ENCODE measurements at places on chromosomes 2 and 18. TPM values are rescaled to one million over a fixed set of nuclear protein-coding genes. Genes with fewer than 3 reads are reported as not detected.

GRCh38 chr18:70368903-70369302 is 80.1 kb downstream of the SOCS6 start:
- H3K36me3 ChIP-seq, result no peaks in the 10 kb centered on the region
- DNase-seq, result no peak
- H3K27ac ChIP-seq, result no peak overlapping the region
- H3K27me3 ChIP-seq, result no peaks in the 10 kb centered on the region

- H3K27ac ChIP-seq, result peak overlapping the region; percentile 83
- DNase-seq, result peak; percentile 90
- peaks cover 50% of the 10 kb centered on the region for H3K4me1 ChIP-seq
- H3K36me3 ChIP-seq, result no peaks in the 10 kb centered on the region
- peak overlapping the region; percentile 21 for H3K4me3 ChIP-seq
These were observed 123.2 kb downstream of the SMAD7 start for GRCh38 chr18:48827291-48828193.

GRCh38 chr18:46247942-46248341 is 143.8 kb downstream of the HAUS1 start:
- no peaks in the 10 kb centered on the region for H3K27me3 ChIP-seq
- no peaks in the 10 kb centered on the region for H3K4me1 ChIP-seq
- H3K27ac ChIP-seq, result no peak overlapping the region

EDAR gene
- total RNA-seq, result not detected

TEX44 gene
- total RNA-seq, result not detected

IL36B gene
- not detected for total RNA-seq

GRCh38 chr2:205751569-205752031 is 69.3 kb downstream of the NRP2 start:
- H3K36me3 ChIP-seq, result no peaks in the 10 kb centered on the region
- peaks cover 9% of the 10 kb centered on the region for H3K4me1 ChIP-seq
- H3K27ac ChIP-seq, result no peak overlapping the region
- no peak overlapping the region for H3K4me3 ChIP-seq
- no peaks in the 10 kb centered on the region for H3K27me3 ChIP-seq

DNA sequence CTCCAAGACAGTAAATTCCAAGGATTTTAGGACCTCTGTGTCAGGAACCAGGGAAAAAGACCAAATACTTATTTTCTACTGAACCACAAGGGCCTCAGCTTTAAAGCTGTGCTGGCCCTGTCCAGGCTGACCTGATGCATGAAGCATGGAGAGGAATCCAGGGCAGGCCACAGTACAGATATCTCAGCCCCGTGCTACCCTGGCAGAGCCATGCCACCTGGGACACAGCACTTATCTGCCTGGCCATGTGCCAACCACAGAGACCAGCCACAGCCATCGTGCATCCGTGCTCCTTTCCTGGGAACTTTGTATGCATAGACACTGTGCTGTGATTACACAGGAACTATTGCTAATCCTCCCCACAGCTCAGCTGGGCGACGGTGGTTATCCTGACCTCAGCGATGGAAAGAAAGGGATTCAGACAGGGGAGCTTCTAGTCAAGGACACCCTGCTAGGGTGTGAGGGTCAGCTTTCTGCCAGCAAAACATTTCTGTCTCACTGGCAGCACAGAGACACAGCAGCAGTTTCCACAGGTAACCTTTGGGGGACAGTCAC is 687.4 kb upstream of the ID2 start:
- peaks cover 15% of the 10 kb centered on the region for H3K4me1 ChIP-seq
- no peak overlapping the region for H3K4me3 ChIP-seq
- no peaks in the 10 kb centered on the region for H3K27me3 ChIP-seq
- no peak overlapping the region for H3K27ac ChIP-seq

GRCh38 chr2:223214394-223215253 is 162.6 kb downstream of the KCNE4 start:
- no peaks in the 10 kb centered on the region for H3K4me1 ChIP-seq
- H3K27me3 ChIP-seq, result no peaks in the 10 kb centered on the region
- DNase-seq, result no peak
- no peak overlapping the region for H3K27ac ChIP-seq
- H3K36me3 ChIP-seq, result no peaks in the 10 kb centered on the region

GRCh38 chr2:46866770-46867246 is 48.8 kb downstream of the MCFD2 start:
- no peaks in the 10 kb centered on the region for H3K4me1 ChIP-seq
- DNase-seq, result no peak
- H3K27ac ChIP-seq, result no peak overlapping the region
- no peaks in the 10 kb centered on the region for H3K36me3 ChIP-seq
- H3K27me3 ChIP-seq, result no peaks in the 10 kb centered on the region

- peaks cover 45% of the 10 kb centered on the region for H3K27me3 ChIP-seq
- H3K36me3 ChIP-seq, result no peaks in the 10 kb centered on the region
- DNase-seq, result no peak
- peaks cover 35% of the 10 kb centered on the region for H3K4me1 ChIP-seq
- no peak overlapping the region for H3K27ac ChIP-seq
These were observed 1.3 kb downstream of the LIPG start for GRCh38 chr18:49563130-49563540.

DNA sequence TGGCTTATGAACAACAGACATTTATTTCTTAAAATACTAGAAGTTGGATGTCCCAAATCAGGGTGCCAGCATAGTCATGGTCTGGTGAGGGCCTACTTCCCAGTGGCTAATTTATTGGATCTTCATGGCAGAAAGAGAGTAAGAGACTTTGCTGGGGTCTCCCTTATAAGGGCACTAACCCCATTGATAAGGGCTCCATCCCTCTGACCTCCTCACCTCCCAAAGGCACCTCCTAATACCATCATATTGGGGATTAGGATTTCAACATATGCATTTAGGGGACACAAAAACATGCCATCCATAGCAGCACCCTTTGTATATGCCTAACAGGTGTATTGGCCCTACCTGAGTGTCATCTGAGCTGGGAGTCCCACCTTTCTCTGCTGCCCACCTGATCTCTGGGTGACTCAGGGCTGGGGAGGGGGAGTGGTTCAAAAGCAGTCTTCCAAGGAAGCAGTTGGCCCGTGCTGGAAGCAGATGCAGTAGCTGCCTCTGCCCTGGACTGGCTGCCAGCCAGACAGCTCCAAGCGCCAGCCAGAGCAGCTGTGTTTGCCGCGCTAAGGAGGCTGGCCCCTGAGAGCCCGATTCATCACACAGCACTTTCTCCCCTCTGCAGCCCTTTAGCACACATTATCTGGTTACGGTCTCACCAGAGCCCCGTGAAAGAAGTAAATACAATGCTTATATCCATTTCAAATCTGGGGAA is 84.6 kb downstream of the SMAD7 start:
- H3K4me1 ChIP-seq, result peaks cover 4% of the 10 kb centered on the region
- DNase-seq, result no peak
- H3K36me3 ChIP-seq, result no peaks in the 10 kb centered on the region
- no peak overlapping the region for H3K27ac ChIP-seq
- no peak overlapping the region for H3K4me3 ChIP-seq
- H3K27me3 ChIP-seq, result no peaks in the 10 kb centered on the region

- no peak for DNase-seq
- no peaks in the 10 kb centered on the region for H3K36me3 ChIP-seq
- H3K27ac ChIP-seq, result no peak overlapping the region
- H3K4me1 ChIP-seq, result no peaks in the 10 kb centered on the region
These were observed 86.3 kb upstream of the FAM136A start for GRCh38 chr2:70388128-70388527.

GRCh38 chr18:79588636-79589481 is 90.7 kb upstream of the CTDP1 start:
- no peaks in the 10 kb centered on the region for H3K27me3 ChIP-seq
- no peak overlapping the region for H3K27ac ChIP-seq
- no peak overlapping the region for H3K4me3 ChIP-seq
- peaks cover 22% of the 10 kb centered on the region for H3K4me1 ChIP-seq

DNA sequence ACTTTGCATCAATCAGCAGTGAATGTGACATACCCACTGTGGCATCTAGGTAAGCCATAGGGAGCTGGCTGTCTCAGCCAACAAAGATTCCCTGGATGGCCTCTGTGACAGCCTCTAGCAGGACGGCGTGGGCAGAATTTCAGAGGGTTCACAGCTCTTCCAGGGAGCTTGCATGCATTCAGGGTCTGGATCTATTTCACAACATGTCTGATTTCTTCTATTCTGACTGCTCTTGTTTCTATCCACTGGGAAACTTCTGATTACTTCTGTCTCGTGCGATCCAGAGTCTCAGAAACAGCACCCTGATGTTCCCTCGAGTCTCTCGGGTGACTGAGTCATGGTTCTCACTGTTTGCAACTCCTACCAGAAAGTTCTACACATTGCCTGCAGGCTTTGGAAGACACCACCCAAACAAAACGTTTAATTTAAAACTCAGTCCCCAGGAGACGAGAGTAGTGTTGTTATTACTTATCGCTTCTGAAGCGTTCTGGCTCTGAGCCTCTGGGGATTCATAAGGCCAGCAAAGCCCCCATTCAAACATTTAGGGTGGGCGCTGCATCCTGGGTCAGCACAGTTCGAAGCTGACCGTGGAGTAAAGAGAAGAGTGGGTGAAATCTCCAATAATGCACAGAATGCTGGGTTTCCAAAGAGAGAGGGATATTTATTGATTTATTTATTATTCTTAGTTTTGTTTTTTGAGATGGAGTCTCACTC is 41.9 kb upstream of the ODC1 start:
- no peak for DNase-seq
- H3K36me3 ChIP-seq, result no peaks in the 10 kb centered on the region
- H3K27me3 ChIP-seq, result no peaks in the 10 kb centered on the region

- H3K27me3 ChIP-seq, result no peaks in the 10 kb centered on the region
- H3K4me3 ChIP-seq, result no peak overlapping the region
- no peaks in the 10 kb centered on the region for H3K4me1 ChIP-seq
- no peak for DNase-seq
These were observed 10.2 kb downstream of the GPAT2 start for GRCh38 chr2:96024336-96025193.

- no peaks in the 10 kb centered on the region for H3K27me3 ChIP-seq
- H3K4me3 ChIP-seq, result no peak overlapping the region
- no peak overlapping the region for H3K27ac ChIP-seq
- H3K4me1 ChIP-seq, result no peaks in the 10 kb centered on the region
- H3K36me3 ChIP-seq, result no peaks in the 10 kb centered on the region
These were observed 538.0 kb downstream of the SLC4A3 start for GRCh38 chr2:220165401-220165800.

DNA sequence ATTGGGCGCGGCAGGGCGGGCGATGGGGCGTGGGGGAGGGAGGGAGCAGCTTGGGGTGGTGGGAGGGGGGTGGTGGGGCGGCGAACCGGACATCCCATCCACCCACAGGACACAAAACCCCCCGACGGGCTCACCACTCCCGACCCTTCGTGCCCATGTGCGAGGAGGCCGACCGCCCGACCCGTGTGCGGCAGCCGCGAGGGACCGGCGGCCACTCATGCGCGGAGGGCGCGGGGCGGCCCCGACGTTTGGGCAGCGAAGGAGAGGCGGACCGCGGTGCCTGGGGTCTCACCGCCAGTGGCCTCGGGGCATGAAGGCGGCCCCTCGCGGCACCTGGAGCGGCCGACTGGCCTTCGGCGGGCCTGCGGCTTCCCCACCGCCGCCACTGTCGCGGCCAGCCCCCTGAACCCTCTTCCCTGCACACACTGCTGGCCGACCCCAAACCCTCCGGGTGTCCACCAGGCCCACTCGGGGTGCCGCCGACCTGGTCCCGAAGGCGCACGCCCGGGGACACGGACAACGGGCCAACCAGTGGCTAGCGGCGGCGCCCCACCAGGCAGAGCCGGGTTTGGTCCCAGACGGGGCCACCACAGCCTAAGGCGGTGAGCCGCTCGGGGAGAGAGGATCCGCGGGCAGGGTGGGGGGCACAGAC is 94.6 kb upstream of the ANKRD30BL start:
- no peaks in the 10 kb centered on the region for H3K27me3 ChIP-seq
- H3K36me3 ChIP-seq, result no peaks in the 10 kb centered on the region
- H3K4me1 ChIP-seq, result no peaks in the 10 kb centered on the region

GRCh38 chr18:55840601-55841170 is 252.7 kb upstream of the TCF4 start:
- H3K36me3 ChIP-seq, result no peaks in the 10 kb centered on the region
- H3K27me3 ChIP-seq, result no peaks in the 10 kb centered on the region
- no peak overlapping the region for H3K27ac ChIP-seq
- peaks cover 3% of the 10 kb centered on the region for H3K4me1 ChIP-seq

GRCh38 chr2:67514515-67514914 is 117.4 kb downstream of the ETAA1 start:
- no peaks in the 10 kb centered on the region for H3K36me3 ChIP-seq
- H3K4me1 ChIP-seq, result no peaks in the 10 kb centered on the region
- no peak overlapping the region for H3K27ac ChIP-seq
- H3K4me3 ChIP-seq, result no peak overlapping the region
- no peak for DNase-seq

- no peak overlapping the region for H3K27ac ChIP-seq
- no peaks in the 10 kb centered on the region for H3K36me3 ChIP-seq
- DNase-seq, result no peak
- no peaks in the 10 kb centered on the region for H3K27me3 ChIP-seq
- H3K4me1 ChIP-seq, result no peaks in the 10 kb centered on the region
These were observed 42.8 kb upstream of the RAB31 start for GRCh38 chr18:9665314-9665713.

SLC19A3 gene
- total RNA-seq, result 0.96 TPM

DNA sequence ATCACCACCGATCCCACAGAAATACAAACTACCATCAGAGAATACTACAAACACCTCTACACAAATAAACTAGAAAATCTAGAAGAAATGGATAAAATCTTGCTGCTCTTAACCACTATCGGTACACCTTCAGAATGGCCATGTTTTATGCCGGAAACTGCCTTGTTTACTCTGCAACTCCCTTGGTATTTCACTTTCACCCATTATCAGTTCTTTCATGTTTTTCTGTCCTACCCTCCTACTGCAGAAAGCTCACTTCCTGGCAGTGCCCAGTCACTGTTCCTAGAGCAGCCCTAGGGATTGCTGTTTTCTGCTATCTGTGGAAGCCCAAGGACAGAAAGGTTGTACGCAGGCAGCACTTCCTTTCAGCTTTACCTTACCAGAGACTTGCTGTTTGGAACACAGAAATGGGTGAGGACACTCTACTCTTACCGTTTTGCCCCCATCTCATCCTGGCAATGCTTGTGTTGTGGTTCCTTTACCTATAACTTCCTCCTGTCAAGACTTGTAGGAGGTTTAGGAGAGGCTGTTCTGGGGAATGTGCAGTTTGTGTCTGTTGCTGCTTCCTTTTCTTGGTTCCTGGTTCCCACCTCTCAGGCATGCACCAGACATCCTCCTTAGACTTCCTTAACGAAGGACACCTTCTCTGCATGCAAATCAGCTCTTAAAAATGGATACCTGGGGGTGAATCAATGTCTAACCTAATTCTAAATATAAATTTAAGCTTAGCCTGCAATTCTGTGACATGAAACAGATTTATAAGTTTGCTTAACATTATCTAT is 394.4 kb downstream of the SPAG16 start:
- no peak overlapping the region for H3K4me3 ChIP-seq
- H3K27me3 ChIP-seq, result no peaks in the 10 kb centered on the region
- DNase-seq, result no peak

DNA sequence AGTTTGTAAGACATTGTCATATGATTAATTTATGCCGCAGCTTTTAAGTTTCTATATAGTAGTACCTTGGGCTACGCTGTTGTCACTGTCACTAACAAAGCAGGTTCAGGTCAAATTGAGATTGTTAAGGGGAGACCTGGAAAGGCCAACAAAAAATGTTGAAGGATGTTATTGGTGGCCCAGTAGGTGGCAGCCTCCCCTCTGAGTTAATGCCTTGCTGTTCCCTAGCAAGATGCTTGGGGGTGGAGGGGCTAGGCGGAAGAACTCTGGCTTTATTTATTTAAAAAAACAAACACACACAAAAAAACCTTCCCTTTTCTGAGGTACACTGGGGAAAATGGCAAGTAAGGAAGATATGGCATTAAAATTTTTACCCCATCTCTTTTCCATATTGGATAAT is 128.3 kb upstream of the ATP5MC3 start:
- no peak overlapping the region for H3K27ac ChIP-seq
- DNase-seq, result peak; percentile 55
- H3K4me3 ChIP-seq, result no peak overlapping the region
- H3K27me3 ChIP-seq, result no peaks in the 10 kb centered on the region

GRCh38 chr18:40874233-40874632 is 1080.8 kb upstream of the PIK3C3 start:
- no peak for DNase-seq
- H3K4me1 ChIP-seq, result no peaks in the 10 kb centered on the region
- H3K36me3 ChIP-seq, result no peaks in the 10 kb centered on the region
- H3K27ac ChIP-seq, result no peak overlapping the region

Measured in neural progenitor cell (in vitro differentiated cells).